ENCODE measurements at places on chromosomes 12 and 14. TPM values are rescaled to one million over a fixed set of nuclear protein-coding genes. Genes with fewer than 3 reads are reported as not detected.

GRCh38 chr14:60590991-60591414 lies 58.3 kb downstream of the SIX1 start:
- no peak for DNase-seq

- DNase-seq, result no peak
Observed at GRCh38 chr12:105861227-105861626, 277.5 kb downstream of the NUAK1 start.

DNA sequence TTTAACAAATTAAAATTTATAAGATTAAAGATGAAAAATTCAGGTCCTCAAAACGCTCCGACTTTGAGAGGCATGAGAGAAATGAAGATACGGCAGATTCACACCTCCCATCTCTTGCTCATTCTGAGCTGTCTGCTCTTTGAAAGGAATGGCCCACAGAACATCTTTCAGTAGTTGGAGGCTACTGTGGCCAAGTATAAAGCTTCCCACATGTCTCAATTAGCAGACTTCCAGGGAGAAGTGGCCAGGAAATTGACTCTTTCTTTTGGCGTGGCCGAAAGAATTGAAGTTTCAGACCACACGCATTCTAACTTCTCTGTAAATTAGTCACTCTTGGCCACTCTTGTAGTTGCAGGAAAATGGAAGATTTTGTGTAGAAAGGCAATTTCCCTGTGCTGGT lies 129.2 kb downstream of the DIP2B start:
- no peak for DNase-seq

- DNase-seq, result no peak
Observed at GRCh38 chr14:69055125-69055524, 76.0 kb upstream of the ACTN1 start.

- DNase-seq, result no peak
Observed at GRCh38 chr14:96162741-96163140, 41.9 kb upstream of the BDKRB2 start.

DNA sequence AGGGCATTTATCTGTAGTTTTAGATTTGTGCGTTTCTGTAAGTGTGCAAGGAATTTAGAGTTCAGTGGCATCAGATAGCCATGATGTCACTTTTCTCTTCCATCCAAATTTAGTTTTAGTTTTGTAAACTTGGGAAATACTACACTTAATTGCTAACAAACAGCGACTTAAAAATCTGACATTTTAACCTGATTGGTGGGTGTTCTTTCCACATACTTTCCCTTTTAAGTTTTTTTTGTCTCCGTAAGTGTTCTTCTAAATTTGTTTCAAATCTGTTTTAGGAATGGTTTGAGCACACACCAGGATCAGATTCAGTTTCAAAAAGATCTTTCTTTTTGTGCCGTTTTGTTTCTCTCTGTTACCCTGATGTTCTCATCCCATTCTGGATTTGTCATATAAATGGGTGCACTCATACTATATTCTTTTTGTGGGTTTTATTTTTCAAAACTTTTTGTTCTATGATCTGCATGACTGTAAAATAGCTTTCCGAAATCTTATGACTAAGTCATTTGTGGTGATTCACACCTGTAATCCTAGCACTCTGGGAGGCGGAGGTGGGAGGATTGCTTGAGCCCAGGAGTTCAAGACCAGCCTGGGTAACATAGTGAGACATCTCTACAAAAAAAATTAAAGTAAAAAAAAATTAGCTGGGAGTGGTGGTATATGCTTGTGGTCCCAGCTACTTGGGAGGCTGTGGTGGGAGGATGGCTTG lies 58.9 kb downstream of the FBXO34 start:
- DNase-seq, result no peak

Gene SYNDIG1L
- 1.6 TPM for total RNA-seq

GRCh38 chr12:124884587-124885438 lies 21.1 kb upstream of the SCARB1 start:
- DNase-seq, result peak; percentile 57

DNA sequence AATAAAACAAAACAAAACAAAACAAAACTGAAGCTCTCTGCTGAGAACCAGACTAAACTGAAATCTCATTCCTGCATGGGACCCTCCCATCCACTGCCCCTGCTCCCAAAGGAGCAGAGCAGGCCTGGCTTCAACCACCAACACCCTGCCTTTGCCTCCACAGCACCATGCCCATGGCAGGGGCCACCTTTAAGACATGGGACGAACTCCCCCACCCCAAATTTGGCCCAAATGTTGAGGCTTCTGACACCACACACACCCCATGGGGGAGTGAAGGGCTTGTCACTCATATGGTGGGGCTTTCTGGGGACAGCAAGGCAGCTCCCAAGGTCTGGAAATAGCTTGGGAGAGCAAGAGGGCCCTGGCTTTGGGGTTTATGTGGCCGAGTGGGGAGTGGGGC lies 177.2 kb downstream of the KIF26A start:
- DNase-seq, result no peak

Gene RNASE7
- total RNA-seq, result not detected

- DNase-seq, result no peak
Observed at GRCh38 chr12:94879542-94879941, 124.0 kb downstream of the NDUFA12 start.

DNA sequence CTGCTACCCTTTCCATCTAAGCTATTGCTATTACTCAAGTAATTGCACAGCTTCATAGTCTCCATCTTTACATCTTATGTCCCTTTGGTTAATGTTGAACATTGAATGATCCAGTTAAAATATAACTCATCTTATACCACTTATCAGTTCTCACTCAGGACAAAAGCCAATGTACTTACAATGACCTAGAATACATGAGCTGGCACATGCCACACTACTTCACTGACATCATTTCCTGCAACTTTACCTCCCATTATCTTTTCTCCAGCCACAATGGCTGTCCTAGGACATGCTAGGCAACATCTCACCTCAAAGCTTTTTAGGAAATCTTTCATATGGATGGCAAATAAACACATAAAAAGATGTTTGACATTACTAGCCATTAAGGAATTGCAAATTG lies 309.2 kb downstream of the FOXG1 start:
- no peak for DNase-seq

DNA sequence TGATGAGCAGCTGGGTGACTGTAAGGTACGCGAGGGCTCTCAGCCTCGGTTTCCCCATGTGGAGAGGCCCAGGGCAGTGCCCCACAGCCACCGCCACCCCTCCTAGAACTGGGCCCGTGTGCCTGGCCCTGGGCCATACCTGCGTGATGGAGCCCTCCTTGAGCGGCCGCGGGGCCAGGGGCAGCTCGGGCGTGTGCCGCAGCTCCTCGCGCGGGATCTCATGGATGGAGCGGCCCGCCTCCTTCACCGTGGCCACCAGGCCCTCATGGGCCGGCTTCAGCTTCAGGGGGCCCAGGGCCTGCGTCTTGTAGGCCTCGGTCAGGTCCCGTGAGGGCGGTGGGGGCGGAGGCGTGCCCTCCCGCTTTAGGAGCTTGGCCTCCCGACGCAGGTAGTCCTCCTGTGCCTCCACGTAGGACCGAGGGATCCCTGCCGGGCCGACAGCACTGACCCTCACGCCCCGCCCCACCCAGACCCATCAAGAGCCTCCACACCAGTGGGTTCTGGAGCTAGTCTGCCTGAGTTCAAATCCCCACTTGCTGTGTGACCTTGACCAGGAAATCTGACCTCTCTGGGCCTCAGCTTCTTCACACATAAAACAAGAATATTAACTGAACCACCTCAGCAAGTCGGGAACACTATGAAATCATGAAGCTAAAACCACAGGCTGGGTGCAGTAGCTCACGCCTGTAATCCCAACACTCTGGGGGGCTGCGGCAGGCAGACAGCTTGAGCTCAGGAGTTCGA lies 51.7 kb downstream of the RFLNA start:
- no peak for DNase-seq

Gene OR6C1
- not detected for total RNA-seq

Gene TEX22
- total RNA-seq, result 3.8 TPM

DNA sequence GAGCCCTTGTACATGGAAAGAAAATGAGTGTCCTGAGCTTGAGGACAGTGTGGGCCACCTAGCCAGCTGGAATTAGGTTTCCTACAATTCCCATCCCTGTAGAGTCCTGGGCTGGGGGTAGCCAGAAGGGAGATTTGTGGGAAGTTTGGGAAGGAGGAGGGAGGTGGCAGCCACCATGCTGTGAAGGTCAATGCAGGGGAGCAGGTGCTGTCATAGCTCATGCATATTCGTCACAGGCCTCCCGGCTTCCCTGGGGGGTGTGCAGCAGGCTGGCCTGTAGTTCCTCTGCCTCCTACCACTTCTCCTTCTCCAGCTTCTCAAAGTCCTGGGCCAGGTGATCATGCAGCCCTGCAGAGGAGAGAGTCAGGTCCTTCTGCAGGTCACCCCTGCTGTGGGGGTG lies 121.3 kb downstream of the TBX3 start:
- DNase-seq, result no peak

DNA sequence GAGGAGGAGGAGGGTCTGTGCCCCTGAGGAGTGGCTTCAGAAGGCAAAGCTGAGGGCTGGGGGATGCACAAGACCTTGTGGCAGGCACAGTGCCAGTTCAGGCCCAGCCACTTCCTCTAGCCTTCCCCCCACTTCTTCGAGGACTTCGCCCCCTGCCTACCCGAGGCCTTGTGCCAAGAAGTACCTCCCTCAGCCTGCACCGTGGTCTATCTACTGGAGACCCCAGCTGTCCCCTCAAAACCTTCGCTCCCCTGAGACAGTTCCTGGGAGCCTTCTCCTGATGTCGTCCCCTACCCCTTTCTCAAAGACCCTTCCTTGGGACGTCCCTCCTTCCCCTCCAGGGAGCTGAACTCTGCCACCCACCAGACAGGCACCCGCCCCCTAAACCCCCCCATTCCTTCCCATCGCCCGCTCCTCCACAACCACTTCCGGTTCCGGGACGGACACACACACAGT lies 604 bp downstream of the ZNF384 start:
- DNase-seq, result peak; percentile 62

DNA sequence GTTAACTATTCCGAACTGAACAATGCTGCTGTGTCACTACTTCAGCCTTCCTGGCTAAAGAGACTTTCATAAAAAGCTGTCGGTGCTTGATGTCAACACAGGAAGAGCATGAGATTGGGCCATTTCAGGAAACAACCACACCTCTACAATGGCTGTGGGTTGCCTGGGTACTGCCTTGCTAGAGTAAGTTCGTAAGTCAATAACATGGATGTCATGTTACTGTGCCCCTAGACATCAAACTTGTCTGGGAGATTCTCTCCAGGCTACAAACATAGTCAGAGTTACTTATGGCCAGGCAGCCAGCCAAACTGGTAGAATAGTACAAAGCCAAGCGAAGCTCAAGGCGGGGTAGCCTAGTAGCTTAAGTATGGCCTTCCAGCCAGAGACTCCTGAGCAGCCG lies 23.1 kb downstream of the MAX start:
- no peak for DNase-seq

GRCh38 chr12:1800401-1801302 lies 19.7 kb upstream of the LRTM2 start:
- peak; percentile 59 for DNase-seq

Gene GRIP1
- 4.3 TPM for total RNA-seq

Gene SCARB1
- total RNA-seq, result 24.0 TPM

DNA sequence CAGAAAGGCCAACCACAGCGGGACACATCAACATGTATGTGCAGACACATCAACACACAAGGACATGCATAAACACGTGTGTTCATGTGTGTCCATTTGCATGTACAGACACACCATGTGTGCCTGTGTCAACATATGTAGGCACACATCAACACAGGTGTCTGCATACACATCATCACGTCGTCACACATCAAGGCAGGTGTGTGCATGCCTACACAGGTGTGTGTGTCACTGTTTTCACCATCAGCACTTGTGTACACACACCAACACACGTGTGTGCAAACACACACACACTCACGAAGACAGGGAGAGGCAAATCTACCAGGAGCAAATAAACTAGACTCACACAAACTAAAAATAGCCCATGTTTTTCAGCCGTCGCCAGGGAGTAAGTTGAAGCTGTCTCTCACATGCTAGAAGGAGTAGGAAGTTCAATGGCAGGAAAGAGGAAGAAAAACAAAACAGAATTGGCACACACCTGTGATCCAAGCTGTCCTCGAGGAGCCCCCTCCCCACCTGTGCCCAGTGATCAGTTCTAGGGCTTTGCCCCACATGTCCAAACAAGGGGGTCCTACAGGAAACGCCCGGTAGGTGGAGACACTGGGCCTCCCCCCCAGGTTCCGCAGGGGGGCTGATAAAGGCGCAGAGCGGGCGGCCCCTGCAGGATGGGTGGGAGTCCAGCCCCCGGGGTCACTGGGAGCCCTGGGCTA lies 7.4 kb downstream of the SCARB1 start:
- no peak for DNase-seq

GRCh38 chr12:52870361-52871290 lies 21.8 kb upstream of the KRT78 start:
- peak; percentile 73 for DNase-seq

Gene C12orf54
- 0.53 TPM for total RNA-seq

Gene PLD4
- total RNA-seq, result 1.2 TPM

Gene WIF1
- total RNA-seq, result 97.0 TPM

GRCh38 chr12:49274396-49275069 lies 9.7 kb downstream of the TUBA1C start:
- DNase-seq, result no peak

- DNase-seq, result no peak
Observed at GRCh38 chr14:76101391-76102379, 50.0 kb upstream of the GPATCH2L start.

DNA sequence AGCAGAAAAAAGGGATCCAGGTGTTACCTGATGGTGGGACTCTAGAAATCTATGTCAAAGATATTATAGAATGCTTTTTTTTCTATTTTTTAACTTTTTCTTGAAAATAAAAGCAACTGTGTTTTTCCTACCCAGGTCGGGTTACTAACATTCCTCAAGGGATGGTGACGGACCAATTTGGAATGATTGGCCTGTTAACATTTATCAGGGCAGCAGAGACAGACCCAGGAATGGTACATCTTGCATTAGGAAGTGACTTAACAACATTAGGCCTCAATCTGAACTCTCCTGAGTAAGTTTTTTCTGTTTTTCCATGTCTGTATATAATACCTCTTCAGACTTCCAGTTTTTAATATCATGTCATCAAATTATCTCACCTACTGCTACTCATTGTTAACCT lies 27.6 kb upstream of the KCNMB4 start:
- DNase-seq, result no peak

- no peak for DNase-seq
Observed at GRCh38 chr14:25007832-25008231, 42.1 kb downstream of the STXBP6 start.

Gene POTEG
- not detected for total RNA-seq

DNA sequence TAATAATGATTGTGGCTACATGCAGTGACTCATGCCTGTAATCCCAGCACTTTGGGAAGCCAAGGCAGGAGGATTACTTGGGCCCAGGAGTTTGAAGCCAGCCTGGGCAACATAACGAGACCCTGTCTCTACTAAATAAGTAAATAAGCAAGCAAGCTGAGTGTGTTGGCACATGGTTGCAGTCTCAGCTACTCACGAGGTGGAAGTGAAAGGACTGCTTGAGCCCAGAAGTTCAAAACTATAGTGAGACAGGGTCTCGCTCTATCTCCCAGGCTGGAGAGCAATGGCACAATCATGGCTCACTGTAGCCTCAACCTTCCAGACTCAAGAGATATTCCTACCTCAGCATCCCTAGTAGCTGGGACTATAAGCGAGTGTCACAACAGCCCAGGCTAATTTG lies 64.7 kb downstream of the RPS6KA5 start:
- DNase-seq, result no peak

Gene OR4E2
- not detected for total RNA-seq

Measured in lower lobe of right lung (tissue), 2 donors.